Memory B cell (primary cell): ENCODE measurements at places on chromosomes 4 and X.
A peak's percentile ranks its signal among the peaks of the same experiment; 100 is the strongest.

- DNase-seq: no peak
Observed at GRCh38 chr4:35166466-35166865, 1077.8 kb downstream of the ARAP2 start.

GRCh38 chr4:63817196-63817865 is 591.9 kb downstream of the TECRL start:
- no peak for DNase-seq

DNA sequence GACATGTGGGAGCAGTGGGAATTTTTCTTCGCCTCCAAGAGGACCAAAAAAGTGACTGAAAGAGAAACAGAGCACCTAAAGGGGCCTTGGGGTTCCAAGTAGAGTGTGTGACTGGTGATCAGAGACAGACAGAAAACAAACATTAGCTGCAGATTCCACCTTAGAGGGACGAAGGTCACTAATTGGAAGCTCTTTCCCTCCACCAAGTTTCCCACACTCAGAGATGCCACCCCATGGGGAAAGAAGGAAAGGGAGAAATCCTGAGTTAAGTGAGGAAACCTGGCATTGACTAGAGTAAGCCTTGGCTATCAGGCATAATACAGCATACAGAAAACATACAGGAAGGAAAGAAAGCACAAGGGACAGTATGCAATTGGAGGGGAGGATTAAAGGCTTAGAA is 90.9 kb downstream of the HNRNPD start:
- DNase-seq: no peak

DNA sequence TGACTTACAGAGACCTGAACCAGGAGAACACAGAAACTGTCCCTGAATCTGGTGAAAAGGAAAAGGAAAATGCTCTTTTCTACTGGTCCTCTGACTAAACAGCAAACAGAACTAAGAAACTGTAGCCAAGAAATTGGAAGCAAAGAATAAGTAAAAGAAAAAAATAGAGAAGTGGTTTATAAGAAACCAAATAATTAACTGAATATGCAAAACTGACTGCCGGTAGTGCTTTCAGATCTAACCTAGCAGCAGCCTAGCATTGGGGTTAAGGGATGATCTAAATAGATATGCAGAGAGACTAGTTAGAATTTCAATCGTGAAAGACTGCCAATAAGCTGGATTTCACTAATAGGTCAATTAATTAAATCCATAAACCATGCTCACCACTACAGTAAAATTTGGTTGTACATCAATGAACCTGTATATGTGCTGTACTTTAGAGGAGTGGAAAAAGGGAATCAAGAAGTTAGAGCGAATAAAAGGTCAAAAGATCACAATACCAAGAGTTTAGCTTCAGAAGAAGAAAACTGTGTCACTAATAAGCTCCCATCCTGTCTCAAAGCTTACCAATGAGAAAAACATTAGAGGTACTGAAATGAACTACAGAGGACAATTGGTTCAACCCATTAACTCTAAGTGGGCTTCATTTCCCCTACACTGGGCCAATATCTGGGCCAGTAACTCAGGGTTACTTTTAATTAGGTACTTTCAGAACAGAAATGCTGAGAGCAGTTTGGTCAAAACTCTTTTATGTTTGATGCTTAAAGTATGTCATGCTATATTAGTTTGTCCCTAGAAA is 53.6 kb downstream of the KLHL13 start:
- DNase-seq: no peak

DNA sequence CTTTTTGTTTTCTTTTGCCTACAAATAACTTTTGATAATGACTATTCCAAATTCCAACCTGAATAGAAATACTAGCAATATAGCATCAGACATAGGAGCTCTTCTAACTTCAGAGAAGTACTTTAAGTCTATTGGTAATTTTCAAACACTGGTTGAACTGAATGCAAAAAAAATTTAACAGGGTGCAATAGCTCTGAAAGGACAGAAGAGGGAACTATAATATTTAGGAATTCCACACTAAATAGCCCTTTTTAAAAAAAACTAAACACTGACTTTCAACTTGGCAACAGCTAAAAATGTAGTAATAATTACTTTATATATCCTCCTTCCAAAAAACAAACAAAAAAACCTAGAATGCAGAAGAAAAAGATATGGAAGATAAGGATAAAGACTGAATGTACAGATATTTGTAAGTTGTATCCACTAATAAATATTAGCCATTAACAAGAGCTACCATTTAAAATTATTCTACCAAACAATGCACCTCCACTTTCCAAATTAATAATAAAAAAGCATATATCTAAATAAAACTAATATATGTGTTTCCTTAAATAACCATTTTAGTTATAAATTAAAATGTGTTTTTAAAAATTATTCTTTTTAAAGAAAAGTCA is 81.4 kb downstream of the FBXW7 start:
- DNase-seq: no peak

DNA sequence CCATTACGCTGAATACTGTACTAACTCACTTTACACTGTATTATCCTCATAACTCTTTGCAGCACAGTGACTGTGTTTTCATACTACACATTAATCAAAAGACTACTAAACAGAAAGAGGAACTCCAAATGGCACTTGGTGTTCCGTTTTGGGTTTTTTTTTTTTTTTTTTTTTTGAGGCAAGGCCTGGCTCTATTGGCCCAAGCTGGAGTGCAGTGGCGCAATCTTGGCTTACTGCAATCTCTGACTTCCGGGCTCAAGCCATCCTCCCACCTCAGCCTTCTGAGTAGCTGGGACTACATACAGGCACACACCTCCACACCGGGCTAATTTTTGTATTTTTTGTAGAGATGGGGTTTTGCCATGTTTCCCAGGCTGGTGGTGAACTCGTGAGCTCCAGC is 10.7 kb downstream of the KLHL8 start:
- DNase-seq: peak; percentile 26

- no peak for DNase-seq
Observed at GRCh38 chrX:64169988-64170387, 35.5 kb downstream of the AMER1 start.

GRCh38 chrX:13518126-13518525 is 51.3 kb upstream of the EGFL6 start:
- no peak for DNase-seq

DNA sequence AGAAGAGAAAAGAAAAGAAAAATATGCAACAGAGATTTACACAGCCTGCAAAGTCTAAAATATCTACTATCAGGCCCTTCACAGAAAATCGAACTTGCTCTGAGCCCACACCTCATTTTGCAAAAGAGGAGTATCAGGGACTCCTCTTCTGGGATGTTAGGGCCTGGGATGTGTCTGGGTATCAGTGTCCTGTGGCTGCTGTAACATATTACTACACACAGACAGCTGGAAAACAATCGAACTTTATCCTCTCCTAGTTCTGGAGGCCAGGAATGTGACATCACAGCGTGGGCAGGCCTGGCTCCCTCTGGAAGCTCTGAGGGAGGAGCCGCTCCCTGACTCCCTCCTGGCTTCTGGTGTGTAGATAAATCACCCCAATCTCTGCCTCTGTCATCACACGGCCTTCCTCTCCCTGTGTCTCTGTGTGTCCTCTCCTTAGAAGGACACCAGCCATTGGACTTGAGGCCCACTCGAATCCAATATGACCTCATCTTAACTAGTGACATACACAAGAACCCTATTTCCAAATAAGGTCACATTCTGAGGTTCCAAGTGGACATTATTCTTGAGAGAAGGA is 52.9 kb downstream of the PPP2R2C start:
- no peak for DNase-seq

- no peak for DNase-seq
Observed at GRCh38 chr4:171956678-171957077, 143.5 kb downstream of the GALNTL6 start.

DNA sequence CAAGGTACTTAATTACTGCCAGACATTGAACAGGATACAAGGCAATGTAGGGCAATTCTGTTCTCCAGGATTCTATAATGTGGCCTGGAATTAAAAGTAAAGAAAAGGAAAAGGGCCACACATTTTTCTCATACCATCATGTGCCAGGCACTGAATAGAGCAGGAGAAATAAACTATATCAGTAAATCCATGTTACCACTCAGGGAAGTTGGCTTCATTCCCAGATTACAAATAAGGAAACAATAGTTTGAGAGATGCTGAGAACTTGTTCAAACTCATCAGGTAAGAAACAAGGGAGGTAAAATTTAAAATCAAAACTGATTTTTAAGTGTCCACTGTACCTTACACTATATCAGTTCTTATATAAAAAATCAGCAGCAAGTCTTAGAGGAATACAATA is 645.0 kb upstream of the ATOH1 start:
- no peak for DNase-seq

DNA sequence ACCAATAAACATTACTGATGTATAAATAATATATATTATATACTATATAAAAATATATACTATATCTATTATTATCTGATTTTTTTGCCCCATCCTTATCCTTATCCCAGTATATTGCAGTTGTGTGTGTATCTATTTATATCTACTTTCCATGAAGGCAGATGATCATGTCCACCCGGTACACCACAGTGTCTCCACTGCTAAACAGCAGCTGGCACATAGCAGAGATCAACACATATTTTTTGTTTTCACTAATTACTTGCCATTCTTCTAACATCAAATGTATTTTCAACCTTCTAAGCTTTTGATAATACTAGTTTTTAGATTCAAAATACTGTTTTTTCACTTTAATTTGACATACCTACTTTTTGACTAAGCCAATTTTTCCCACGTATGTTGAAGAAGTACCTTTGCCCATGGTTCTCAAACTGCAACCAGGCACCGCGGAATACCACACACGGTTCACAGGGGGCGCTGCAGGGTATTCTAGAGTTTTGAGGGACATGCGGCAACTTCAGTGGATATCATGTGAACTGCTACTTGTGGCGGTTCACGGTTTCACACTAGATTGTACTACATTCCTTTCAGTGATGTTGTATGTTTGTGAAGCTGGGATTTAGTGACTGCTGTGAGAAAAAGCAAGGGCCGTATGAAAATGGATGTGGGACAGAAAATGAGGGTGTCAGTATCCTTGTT is 182.5 kb upstream of the NPY2R start:
- no peak for DNase-seq

- DNase-seq: no peak
Observed at GRCh38 chr4:30642567-30642966, 77.6 kb upstream of the PCDH7 start.

DNA sequence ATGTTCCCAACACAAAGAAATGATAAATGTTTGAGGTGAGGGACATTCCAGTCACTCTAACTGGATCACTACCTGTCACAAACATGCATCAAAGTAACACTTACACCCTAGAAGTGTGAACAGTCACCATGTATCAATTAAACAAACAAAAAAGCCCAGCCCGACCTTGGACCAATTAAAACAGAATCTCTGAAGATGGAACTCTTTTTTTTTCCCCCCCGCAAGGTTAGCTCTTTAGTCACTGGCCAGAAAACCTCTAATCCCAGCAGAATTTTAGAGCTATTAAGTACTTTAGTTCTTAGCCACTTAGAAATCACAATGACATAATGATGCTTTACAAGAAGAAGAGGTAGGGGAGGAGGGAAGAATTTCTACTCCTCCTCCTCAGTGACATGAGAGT is 154.5 kb downstream of the PALLD start:
- no peak for DNase-seq

GRCh38 chr4:180532691-180533090 is 1710.5 kb upstream of the TENM3 start:
- DNase-seq: no peak

DNA sequence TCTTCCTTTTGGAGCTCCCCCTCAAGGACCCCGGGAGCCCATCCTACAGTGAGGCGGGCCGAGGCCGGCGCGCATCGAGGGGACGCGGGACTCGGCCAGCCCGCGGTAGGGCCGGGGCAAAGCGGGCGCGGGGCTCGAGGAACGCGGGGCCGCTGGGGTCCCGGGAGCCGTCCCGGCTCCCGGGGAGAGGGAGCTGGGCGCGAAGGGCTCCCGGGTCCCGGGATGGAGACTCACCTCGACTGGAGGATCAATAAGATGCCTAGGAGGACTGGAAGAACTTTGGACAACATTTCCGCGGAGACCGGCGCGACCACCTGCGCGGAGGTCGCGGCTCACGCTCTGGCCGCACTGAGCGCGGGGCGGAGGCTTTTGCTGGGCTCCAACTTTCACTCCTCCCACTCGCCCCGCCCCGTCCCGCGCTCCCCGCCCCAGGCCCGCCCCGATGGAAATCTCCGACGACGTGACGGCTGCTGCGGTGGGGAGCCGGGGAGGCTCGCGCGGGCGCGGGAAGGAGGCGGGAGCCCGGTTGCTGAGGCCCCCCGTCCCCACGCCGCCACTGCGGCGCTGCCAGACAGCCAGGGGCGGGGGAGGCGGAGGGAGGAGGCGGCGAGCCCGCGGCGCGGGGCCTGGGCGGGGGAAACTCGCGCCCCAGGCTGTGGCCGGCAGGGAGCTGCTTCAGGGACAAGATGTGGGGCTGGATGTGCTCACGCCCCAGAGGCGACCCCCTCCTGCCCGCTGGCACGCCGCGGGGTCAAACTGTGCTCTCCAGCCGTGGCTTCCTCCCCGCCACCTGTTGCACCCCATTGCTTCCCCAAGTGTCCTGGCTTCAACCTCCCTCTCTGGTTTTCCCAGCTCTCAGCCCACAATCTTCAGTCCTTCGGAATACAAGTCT is at the start of gene GABRE:
Gene GABRE (minus strand): TSS at position 341 of the 892 bp plus-strand sequence. CDS start 51 bp downstream, at position 290.
- no peak for DNase-seq

- no peak for DNase-seq
Observed at GRCh38 chrX:20063153-20063552, 53.6 kb downstream of the MAP7D2 start.

- DNase-seq: no peak
Observed at GRCh38 chr4:61468024-61468720, 268.0 kb downstream of the ADGRL3 start.

DNA sequence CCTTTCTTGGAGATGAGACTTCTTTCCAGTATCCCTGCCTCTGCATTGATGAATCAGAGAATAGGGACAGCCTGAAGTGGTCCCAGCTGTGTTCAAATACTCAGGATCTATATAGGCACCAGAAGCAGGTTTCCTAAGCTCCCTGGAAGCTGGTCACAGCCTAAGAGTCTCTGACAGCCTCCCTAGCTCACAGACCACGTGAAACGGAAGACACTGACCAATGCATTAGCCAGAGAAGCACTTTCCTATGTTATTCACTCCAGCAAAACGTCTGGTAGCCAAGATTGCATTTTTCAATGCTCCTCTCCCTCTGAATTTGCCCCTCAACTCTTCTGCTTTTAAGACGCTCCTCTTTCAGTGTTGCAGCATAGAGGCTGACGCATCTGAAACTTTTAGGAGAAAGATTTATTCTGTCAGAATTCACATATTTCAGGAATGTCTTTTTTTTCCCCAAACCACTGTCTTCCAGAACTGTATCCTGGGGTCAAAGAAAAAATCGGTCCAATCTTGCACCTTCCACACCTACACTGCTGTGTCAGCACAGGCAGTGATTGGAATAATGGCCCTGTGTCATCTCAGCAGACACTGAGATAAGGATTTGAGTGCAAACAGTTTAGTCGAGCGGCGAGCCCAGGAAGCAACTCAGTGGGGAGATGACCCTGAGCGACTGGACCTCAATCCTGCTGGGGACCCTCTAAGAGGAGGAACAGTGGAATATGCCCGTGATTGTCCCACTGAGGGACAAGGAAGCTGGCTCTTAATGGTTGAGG is 109.4 kb downstream of the SMIM20 start:
- DNase-seq: no peak

DNA sequence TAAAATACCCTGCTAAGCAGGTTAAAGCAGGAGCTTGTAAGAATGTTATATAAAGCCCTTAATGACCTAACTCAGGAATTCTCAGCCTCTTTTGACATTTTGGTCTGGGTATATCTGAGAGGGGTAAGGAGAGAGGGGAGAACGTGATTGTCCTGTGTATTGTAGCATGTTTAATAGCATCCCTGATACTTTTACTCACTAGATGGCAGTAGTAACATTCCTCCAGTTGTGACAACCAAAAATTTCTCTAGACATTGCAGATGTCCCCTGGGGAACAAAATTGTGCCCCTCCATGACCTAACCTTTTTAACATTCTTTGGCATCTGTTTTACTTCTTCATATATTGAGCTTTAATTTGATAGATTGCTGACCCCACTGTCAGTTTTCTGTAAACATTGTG is 17.9 kb downstream of the SMARCA5 start:
- no peak for DNase-seq
